ENCODE measurements at places on chromosomes 6 and 20.

- DNase-seq: no peak
These were observed 62.8 kb downstream of the FAM120B start for GRCh38 chr6:170369403-170369802.

DNA sequence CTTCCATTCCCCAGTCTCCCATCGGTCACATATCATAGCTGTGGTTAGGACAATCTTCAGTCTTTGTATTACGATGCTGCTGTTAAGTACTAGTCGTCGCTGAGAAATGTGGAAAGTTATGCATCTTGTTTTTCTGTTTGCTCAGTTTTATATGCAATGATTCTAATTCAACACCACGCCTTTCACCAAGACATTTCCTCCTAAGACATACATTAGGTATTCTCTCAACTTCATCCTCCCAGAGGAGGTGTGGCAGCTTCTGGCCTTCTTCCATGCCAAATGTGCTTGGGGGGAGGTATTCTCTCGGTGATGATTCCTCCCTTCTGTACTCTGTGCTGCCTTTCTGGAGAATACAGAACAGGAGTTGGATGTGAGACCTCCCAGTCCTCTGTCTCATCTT lies 66.1 kb downstream of the B4GALT5 start:
- no peak for DNase-seq

DNA sequence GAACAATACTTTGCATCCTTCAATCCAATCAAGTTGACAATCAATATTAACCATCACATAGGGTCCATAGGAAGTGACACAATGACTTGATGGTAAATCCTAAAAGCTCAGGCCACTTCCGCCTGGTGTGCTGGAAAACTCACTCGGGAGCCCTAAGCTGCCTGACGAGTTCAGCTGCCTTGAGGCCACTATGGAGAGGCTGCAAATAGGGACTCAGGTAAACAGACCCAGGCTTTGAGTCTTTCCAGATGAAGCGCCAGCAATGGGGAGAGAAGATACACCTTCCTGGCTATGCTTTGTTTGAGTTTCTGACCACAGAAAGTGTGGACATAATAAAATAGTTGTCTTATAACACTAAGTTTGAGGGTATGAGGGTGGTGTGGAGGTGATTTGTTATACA lies 112.6 kb downstream of the GPR63 start:
- no peak for DNase-seq

GRCh38 chr6:33194431-33194979 lies 2.2 kb upstream of the COL11A2 start:
- no peak for DNase-seq

DNA sequence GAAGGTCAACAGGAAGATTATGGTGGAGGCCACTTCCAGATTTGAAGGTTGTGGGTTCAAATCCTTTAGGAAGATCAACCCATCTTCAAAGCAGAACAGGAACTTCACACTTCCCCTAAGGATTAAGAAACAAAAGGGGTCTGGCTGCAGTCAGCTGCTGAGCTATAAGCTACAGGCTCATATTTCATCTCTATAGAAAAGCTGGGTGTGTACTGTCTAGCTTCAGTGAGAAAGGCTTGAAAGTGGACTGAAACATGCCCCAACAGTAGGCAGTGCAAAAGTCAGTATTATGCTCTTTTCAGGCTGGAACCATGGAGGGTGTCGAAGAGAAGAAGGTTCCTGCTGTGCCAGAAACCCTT lies 60.1 kb upstream of the SPDEF start:
- DNase-seq: no peak

GRCh38 chr20:48747840-48748414 lies 79.9 kb downstream of the PREX1 start:
- DNase-seq: no peak

DNA sequence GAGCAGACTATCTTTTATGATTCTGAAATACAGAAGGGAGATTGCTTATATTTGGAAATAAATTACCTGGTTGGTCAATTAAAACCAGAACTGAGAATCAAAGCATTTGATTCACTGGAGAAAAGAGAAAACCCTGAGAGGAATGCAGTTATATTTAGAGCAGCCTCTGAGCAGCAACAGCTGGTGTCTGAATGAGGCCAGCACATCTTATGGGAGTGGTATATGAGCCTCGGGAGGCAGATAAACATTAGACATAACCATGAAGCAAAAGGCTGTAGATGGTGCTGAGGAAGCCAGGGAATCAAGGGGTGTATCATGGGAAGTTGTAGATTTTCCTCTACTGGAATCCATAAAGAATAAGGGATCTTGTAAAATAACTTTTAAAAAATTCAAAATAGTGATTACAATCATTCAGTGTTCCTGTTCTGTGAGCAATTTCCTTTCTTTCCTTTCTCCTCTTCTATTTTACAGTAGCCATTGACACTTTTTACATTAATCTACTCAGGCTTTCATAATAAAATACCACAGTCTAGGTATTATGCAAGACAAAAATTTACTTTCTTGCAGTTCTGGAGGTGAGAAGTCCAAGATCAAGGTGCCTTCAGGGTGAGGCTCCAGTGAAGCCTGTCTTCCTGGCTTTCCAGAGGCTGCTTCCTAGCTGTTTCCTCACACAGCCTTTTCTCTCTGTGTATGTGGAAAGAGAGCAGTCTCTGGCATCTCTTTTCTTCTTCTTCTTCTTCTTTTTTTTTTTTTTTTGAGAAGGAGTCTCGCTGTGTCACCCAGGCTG lies 32.8 kb upstream of the ENPP5 start:
- no peak for DNase-seq

GRCh38 chr6:32972353-32973143 lies 4.2 kb downstream of the BRD2 start:
- DNase-seq: peak; percentile 87

GRCh38 chr20:3697588-3698305 lies 14.7 kb downstream of the SIGLEC1 start:
- no peak for DNase-seq

GRCh38 chr20:50977066-50978021 lies 18.7 kb downstream of the MOCS3 start:
- DNase-seq: no peak

DNA sequence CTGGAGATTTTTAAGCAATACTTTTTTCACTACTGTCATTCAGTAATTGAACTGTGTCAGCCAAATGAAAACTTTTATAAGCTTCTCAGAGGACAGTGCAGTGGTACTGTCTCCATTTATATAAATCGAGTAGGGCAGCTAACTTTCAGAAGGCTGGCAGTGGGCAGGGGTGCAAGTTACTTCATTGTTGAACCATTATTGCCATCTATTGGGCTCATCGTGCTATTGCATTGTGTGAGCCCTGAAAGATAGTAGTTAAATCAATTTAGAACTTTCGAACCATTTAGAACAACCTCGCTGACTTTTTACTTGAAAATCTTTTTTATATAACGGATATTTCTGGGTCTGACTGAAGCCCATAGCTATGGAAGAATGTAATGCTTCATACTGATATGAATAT lies 347.8 kb upstream of the PLCB4 start:
- no peak for DNase-seq

GRCh38 chr20:36574366-36575135 lies 1.2 kb downstream of the TGIF2 start:
- DNase-seq: peak; percentile 91
